ENCODE measurements at places on chromosomes 3 and 15.

DNA sequence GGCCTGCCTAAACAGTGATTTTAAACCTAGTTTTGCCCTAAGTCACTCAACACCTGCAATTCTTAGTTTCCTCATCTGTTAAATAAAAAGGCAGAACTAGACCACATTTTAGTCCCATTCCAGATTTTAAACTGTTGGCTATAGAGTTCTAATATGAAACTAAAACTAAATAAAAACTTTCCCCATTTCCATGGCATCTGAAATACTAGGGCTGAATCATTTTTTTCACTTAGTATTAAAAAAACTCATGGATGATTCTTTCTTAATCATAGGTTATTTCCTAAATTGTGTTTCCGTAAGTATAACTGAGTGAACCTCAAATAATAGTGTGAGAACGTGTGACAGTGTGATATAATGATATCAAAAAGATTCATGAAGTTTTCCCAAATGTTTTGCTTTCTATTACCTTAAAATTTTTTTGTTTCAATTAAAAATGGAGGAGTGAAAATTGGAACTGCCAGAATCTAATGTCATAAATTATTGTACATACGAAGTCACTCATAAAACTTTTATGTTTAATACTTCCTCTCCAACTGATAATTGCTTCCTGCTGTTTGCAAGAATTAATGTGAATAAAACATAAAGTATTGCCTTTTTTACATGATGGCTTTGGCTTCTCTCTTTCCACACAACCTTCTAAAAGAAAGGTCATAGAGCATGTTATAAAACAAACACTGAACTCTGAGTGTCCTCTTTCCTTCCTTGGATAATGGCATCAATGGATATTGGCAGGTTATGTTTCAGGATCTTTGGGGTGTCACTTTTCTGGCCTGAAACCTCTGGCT lies 315.1 kb upstream of the MME start:
- no peak for DNase-seq

- DNase-seq, result peak; percentile 51
Observed at GRCh38 chr15:90002428-90002844, 1.3 kb downstream of the ZNF710 start.

DNA sequence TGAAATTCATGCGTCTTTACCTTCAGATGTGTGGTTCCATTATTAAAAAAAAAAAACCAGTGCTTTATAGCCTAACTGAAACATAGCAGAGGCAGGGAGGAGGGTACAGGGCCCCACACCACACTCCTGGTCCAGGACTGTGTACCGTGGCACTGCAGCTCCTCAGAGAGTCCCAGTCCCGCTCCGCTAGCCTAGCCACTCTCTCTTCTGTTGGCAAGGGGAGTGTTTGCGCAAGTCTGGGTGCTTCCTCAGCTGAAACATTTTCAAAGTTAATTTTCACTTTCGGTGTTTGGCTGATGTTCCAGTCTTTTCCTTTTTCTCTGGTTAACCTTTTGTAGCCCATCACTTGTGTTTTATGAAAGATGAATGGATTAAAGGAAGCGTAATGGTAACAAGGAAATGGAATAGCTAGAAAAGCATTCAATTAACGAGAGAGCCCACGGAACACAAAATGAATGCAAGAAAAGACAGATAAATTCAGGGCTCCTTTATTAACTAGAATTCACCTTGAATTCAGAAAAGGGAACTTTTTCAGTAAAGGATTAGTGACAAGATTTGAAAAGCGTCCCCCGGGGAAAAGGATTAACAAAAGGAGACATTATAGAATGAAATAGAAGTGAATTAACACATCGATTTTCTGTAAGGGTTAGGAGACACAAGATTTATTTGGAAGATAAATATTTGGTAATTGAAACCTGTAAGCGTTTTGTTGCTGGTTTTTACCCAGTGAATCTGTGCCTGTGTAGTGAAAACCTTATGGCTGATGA lies 177.0 kb downstream of the CACNA2D3 start:
- DNase-seq, result no peak

DNA sequence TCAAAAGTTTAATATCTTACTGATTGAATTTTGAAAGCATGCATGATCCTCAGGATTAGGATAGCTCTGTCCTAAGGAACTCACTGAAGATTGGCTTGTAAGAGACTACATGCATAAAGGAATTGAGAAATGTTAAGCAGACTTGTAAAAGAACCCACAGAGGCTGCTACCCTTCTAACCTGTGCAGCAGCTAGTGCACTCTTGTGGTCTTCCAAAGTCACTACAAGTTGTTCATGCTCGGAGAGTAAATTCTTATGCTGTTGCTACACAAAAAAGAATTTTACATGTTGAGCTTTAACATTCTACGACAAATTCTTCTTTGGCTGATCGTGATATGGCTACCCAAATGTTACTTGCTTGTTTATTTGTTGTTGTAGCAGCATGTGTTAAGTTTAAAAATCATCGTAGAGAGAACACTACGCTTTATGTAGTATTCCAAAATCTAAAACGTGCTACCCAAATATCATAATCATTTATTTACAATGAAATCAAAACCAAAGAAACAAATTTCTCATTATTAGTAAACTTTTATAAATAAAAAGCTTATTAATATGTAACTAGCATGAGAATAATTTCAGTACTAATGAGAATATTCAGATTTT lies 55.0 kb downstream of the GOLIM4 start:
- peak; percentile 74 for DNase-seq

DNA sequence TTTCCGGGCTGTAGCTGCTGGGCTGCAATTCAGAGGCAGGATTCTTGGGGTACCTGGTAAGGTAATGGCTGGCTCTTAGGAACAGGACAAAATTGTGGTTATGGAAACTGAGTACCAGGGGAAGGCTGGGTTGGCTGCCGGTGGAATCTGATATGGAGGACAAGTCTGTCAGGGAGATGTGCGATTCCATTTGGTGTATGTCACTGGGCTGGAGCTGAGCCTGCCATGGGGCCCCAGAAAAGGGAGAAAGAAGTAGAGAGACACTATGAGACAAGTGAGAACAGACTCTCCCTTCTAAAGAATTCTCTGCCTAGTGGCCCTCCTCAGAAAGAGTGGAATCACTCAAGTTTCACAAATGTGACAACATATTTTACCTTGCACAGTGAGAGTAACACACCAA lies 368.2 kb upstream of the ROPN1 start:
- DNase-seq, result no peak

GRCh38 chr3:167859610-167860009 lies 124.1 kb downstream of the SERPINI1 start:
- no peak for DNase-seq

GRCh38 chr3:155912579-155913190 lies 42.2 kb downstream of the GMPS start:
- no peak for DNase-seq

- DNase-seq, result no peak
Observed at GRCh38 chr3:123159926-123160635, 41.7 kb upstream of the SEC22A start.

GRCh38 chr3:131541288-131541687 lies 38.5 kb upstream of the MRPL3 start:
- no peak for DNase-seq

GRCh38 chr3:28376424-28376823 lies 27.8 kb upstream of the AZI2 start:
- no peak for DNase-seq

DNA sequence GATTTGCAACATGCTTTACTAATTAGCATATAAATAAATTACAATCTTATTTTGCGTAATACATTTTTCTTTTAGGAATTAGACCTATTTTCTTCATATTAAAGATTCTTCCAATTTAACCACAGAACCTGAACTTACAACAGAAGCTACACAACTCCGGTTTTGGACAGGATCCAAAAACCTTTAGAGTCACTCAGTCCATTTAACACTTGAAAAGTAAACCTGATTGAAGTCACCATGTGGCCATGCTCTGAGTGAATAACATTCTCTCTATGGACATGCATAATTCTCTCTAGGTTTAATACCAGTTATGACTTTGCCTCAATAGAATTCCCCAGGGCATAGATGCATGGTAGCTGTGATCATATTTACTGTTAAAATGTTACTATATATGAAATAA lies 751.0 kb downstream of the VGLL3 start:
- DNase-seq, result peak; percentile 1

DNA sequence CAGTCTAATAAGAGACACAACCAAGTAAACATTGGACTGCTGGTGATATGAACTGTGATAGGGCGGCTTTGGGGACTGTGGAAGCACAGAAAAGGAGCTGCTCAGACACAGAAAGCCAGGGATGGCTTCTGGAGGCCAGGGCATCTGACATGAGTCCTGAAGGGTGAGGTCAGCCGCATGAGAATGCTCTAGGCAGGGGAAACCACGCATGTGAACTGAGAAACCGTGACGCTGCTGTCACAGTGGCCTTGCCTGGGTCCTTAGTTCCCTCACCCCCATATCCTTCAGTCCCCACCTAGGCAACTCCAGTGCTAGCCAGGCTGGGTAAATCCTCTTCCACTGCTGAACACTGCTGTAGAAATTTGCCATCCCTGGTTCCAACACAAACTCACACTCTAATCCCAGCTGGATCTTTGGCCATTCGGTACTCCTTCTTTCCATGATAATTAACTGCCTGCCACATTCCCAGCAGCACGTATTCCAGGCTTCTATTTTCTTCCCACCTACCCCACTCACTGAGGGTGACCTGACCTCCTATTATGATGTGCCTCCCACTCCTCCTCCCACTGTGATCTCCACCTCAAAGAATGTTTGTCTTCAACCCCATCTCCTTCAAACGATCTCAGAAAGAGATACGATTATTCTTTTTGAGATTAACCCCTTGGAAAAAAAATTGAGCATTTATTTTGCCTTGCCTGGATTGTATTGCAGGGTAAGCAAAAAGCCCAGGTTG lies 31.4 kb downstream of the CRYGS start:
- no peak for DNase-seq

- DNase-seq, result peak; percentile 68
Observed at GRCh38 chr3:197501879-197502620, 53.7 kb downstream of the BDH1 start.

DNA sequence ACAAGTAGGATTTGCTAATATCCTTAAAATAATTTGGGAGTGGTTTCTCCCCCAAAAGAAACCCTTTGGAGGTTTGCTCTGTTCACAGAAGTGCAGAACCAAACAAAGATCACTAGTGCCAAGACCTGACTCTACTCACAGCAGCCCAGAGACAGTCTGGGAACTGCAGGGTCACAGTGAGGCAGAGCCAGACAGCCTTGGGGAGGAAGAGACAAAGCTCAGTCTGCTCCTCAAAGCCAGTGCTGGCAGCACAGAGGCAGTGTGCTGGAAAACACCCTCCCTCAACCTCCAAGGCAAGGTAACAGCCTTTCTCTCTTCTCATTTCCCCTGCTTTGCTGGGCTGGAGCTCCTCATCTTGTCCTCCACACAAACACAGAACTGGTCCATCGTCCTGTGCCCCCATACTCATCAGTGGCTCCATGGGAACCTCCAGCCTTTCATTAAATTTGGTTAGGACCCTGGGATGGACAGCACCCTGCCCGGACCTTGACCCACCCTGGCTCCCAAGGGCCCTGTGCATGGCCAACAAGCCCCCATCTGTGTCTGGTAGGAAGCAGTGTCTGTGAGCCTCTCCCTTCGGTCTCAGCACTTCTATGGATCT lies 12.6 kb downstream of the RAB6B start:
- DNase-seq, result no peak
